ENCODE measurements at places on chromosomes 11 and 22. TPM values are rescaled to one million over a fixed set of nuclear protein-coding genes. Genes with fewer than 3 reads are reported as not detected.

Gene YPEL4
- total RNA-seq = 1.1 TPM

DNA sequence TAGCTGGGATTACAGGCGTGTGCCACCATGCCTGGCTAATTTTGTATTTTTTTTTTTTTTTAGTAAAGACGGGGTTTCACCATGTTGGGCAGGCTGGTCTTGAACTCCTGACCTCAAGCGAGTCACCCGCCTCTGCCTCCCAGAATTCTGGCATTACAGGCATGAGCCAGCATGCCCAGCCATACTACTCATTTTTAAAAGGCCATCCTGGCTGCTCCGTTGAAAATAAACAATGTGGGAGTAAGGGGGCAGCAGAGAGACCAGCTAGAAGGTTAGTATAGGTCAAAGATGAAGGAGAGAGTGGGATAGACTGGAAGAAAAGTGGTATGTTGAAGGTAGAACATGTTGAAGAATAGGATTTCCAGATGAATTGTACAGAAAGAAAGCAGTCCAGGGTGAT is 17.6 kb upstream of the LIN7C start:
- DNase-seq = no peak

- no peak for DNase-seq
These were observed 2.6 kb downstream of the PHLDA2 start for GRCh38 chr11:2926611-2927051.

- DNase-seq = no peak
These were observed 87.7 kb downstream of the CDKN1C start for GRCh38 chr11:2797741-2798361.

DNA sequence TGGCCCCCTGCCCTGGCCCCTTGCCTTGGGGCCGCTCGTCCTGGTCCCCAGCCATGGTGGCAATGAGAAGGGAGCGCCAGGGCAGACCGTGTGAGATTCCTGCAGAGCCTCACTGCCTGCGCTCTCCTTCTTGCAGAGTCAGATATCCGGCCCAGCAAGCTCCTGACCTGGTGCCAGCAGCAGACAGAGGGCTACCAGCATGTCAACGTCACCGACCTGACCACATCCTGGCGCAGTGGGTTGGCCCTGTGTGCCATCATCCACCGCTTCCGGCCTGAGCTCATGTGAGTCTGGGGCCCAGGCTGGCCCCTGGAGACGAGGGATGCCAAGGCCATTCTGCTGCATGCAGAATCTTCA is 114.1 kb downstream of the MICAL2 start:
- DNase-seq = no peak

DNA sequence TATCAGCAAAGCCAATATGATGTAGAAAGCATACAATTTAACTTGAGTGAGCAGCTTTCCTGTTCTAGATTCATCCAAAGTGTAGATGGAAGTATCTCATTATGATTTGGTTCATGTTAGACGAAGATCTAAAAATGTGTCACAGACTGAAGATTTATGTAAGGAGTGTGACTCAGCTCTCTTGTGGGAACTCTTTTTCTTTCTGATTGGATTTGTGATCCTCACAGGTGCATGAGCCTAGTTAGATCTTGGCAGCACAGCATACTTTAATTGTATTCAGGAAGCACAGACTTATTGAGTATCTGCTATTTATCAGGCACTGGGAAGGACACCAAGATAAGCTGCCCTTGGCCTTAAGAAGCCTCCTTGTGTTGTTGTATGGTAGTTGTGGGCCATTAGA is 147.1 kb downstream of the C11orf91 start:
- DNase-seq = no peak

GRCh38 chr11:120471131-120471530 is 40.4 kb upstream of the GRIK4 start:
- no peak for DNase-seq

Gene C11orf91
- total RNA-seq = not detected

DNA sequence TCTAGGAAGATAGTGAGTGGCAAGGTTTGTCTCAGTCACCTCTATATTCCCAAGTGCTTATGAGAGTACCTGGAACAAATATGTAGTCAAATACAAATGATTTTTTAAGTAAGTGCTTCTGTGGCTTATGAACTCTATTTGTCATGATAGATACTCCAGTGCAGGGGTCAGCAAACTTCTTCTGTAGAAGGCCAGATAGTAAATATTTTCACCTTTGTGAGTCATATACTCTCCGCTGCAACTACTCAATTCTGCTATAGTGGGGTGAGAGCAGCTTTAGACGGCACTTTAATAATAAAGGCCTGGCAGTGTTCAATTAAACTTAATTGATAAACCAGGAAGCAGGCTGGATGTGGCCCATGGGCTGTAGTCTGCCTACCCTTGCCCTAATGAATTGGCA is 12.4 kb upstream of the CCDC34 start:
- DNase-seq = no peak

- DNase-seq = no peak
These were observed 18.4 kb upstream of the OSBPL5 start for GRCh38 chr11:3183523-3183922.

All from skin of body (tissue), 3 donors.